ENCODE measurements at places on chromosomes 7 and 10.

- no peak for DNase-seq
These were observed 158.4 kb downstream of the BBS9 start for GRCh38 chr7:33287738-33288137.

- DNase-seq = no peak
These were observed 125.2 kb downstream of the UBE2H start for GRCh38 chr7:129827467-129827990.

DNA sequence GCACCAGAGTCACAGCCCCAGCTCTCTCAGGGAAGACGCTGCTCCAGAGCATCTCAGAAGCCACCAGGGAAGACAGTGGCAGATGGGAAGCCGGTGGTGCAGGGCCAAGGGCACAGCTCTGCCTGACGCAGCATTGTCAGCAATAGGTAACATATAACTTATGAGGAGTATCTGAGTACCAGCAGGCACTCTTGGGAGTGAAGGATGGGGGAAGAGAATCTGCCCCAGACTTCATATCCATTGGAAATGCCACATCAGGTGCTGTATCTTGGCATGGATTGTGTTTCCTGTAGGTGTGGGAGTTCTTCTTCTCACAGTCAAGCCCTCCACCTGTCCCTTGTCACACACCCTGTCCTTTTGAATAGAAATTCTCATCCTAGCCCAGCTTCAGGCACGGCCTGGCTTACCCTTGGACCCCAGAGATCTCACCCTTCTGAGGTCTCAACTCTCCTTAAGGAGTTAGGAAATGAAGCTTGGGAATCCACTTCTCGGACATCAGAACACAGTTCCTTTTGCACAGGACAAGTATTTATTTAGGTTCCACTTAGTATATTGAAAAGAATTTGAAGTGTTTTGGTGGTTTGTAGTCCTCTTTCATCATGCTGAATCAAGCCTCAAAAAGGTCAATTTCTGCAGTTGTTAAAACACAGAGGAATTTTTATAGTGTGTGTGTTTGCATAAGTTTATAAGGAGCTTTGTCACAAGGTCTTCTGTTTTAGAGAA, 9.9 kb downstream of the EPDR1 start:
- no peak for DNase-seq

DNA sequence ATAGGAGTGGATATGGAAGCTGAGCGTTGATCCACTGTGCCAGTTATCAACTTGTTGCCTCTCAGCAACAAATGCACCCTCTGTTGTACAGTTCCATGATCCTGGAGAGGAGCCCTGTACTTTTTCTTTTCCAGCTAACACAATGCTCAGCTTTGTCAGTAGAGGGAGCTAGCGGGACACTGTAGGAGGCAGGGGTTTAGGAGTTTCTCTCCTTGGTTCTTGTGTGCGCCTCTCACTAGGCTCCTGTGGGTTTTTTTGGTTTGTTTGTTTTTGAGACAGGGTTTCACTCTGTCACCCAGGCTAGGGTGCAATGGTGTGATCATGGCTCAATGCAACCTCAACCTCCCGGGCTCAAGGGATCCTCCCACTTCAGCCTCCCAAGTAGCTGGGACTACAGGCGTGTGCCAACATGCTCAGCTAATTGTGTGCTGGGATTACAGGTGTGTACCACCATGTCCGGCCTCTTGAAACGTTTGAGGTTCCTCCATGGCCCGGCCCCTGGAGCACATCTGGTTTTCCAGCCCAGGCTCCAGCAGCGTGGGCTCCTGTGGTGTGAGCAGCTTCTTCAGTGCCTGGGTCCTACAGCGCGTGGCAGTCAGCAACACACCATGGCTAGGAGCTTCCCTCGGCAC, 12.0 kb upstream of the MARVELD1 start:
- peak; percentile 81 for DNase-seq

- DNase-seq = no peak
These were observed 63.6 kb downstream of the TMEM130 start for GRCh38 chr7:98805956-98806838.

DNA sequence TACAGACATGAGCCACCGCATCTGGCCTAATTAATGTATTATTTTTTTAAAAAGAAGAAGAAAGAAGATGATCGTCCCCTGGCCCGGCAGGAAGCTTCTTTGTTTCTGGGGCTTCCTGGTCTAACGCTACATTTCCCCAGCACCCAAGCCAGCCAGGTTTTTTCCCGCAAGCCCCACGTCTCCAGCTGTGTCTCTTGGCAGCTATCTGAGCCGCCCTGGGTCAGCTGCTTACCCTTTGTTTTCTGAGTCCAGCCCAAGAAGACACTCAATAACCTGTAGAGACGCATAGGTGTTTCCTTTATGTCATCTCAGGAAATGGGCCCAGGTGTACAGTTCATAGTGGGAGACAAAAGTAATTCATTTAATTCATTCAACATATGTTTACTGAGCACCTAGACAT, 110.2 kb downstream of the MTPAP start:
- no peak for DNase-seq

- no peak for DNase-seq
These were observed 116.2 kb downstream of the FAM107B start for GRCh38 chr10:14658331-14659127.

DNA sequence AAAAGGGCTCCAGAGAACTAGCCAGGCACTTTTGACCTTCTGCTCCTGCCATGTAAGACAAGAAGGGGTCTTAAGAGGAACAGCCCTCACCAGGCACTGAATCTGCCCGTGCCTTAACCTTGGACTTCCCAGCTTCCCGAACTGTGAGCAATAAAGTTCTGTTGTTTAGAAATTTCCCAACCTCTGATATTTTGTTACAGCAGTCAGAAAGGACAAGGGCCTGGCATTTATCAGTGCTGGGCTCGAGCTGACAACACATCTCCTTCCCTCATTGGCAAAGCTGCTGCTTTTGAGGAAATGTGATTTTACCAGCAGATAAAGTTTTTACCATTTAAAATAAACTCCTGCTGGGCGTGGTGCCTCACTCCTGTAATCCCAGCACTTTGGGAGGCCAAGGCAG, 103.5 kb downstream of the GPR26 start:
- DNase-seq = peak; percentile 25

- peak; percentile 91 for DNase-seq
These were observed at the start of gene NRCAM for GRCh38 chr7:108455998-108456677. Gene NRCAM, minus strand, starts transcription at chr7:108456436. Its CDS starts 216,372 bp downstream, at chr7:108240064.

- no peak for DNase-seq
These were observed 108.1 kb downstream of the PTN start for GRCh38 chr7:137235434-137235833.

Measured in islet precursor cell (in vitro differentiated cells).